ENCODE measurements at places on chromosomes 3 and 15.

- DNase-seq: no peak
These were observed 60.2 kb upstream of the SLC4A7 start for GRCh38 chr3:27544372-27544865.

GRCh38 chr3:169676925-169677537 lies 13.5 kb upstream of the MECOM start:
- DNase-seq: no peak

DNA sequence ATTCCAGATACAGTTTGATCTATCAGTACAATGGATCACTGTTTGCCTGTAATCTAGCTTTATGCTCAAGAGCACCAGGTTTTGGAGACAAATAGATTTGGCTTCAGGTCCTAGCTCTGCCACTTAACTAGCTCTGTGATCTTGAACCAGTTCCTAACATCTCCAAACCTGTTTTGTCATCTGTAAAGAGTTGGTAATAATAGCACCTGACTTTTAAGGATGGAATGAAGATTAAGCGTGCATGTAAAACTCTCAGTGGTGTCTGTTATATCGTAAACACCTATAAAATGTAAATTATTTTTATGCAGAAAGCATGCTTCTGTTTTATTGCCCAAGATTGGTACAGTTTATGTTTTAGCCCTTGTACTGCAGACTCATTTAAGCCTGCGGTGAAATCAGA lies 36.5 kb downstream of the ZFAND6 start:
- no peak for DNase-seq

GRCh38 chr15:79007066-79007465 lies 62.2 kb upstream of the CTSH start:
- peak; percentile 75 for DNase-seq

- DNase-seq: no peak
These were observed 30.5 kb upstream of the LIPC start for GRCh38 chr15:58401276-58401675.

DNA sequence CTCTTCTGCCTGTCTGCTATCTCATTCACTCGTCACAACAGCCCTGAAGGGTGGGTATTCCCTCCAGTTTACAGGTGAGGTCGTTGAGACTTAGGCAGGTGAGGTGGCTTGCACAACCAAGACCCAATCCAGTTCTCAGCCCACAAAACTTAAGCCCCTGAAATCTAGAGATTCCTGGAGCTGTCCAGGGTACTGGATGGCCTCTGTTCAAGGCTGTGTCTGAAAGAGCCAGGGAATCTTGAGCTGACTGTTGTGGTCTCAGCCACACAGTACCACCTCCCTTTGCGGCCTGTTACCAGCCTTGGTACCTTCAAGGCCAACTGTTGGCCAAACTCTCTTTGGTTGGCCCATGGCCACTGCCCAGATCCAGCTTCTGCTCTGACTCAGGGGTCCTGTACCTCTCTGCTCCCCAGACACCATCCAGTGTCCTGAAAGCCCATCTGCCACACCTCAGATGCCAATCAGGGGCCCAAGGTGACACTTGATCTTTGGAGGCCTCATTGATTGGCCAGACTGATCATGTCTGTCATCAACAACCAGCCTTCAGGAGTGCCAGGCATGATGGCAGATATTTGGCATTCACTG lies 10.9 kb upstream of the FAM107A start:
- peak; percentile 79 for DNase-seq

GRCh38 chr3:61663356-61664104 lies 102.2 kb downstream of the PTPRG start:
- DNase-seq: no peak

GRCh38 chr3:14959359-14959943 lies 12.1 kb downstream of the NR2C2 start:
- no peak for DNase-seq

DNA sequence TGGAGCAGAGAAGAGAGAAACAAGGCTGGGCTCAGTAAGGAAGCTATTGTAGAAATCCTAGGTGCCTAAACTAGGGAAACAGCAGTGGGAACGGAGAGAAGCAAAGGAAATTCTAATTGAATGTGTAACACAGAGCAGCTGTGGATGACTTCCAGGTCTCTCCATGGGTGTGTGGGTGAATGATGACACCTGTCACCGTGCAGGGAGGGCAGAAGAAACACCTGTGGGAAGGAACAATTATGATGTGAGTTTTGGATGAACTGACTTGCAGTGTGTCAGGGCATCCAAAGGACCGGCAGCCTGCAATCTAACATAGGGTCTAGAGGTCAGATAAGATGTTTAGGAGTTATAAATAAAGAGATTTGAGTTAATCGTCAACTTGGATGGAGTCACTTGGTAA lies 144.2 kb downstream of the RYR3 start:
- DNase-seq: no peak

GRCh38 chr3:46971151-46971550 lies 5.4 kb downstream of the CCDC12 start:
- DNase-seq: no peak

- no peak for DNase-seq
These were observed 498.4 kb downstream of the FHIT start for GRCh38 chr3:60752809-60753208.

DNA sequence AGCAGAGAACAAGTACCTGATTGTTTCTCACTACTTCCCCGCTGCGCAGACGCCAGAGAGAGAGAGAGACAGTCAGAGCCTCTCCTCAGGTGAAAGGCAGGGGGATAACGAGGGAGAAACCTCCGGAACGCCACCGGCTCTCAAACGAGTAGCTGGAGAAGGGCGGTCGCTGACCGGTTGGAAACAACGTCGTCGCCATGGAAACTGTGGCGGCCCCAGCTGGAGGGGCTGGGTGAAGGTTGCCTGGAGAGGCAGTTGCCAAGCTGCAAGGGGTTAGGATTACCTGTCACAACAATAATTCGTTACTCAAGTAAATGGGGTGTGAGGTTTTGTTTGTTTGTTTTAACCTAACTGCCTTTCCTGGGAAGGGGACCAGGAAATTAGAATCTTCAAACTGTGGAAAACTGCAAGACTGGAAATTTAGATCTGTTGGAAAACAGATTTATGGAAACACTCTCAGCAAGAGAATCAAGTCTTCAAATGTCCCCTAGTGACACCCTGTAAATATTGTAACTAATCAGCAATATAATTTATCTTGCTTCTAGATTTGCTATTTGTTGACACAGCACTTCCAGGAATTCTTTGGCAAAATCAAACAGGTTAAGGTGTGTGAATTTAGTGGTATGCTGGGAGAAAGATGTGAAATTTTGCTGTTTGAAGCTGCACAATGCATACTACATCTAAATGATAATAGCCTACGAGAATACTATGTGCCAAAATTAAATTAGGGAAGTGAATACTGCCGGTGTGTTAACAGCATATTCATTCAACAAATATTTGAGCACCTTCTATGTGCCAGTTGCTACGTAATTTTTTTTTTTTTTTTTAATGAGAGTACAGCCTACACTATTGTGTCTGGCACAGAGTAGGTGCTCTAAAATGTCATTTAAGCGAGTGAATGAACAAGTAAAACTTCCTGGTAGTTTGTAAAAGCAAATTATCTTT lies at the start of gene DNAH12:
TSS of gene DNAH12 (minus strand) at position 164 of the 945 bp plus-strand sequence. CDS start 1,474 bp downstream, outside the sequence.
- peak; percentile 95 for DNase-seq

GRCh38 chr3:28949580-28949979 lies 331.3 kb upstream of the RBMS3 start:
- no peak for DNase-seq

DNA sequence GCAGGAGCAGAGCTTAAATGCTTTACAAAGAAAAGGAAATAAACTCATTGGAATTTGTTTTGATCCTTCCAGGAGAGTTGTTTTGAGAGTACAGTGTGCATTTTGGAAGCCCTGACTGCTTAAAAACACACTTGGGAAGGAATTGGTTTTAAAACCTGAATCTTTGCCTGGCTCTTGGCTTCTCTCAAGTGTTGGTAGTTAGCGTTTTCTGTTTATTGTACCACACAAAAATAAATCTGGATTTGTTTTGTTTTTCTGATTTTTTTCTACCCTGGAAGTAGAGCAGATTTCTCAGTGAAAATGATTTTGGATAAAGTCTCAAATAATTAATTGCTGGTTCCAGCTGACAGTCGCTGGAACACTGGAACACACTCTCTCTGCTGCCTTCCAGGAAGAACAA lies 90.6 kb downstream of the CHST2 start:
- DNase-seq: no peak

GRCh38 chr3:170359178-170359704 lies 1.7 kb downstream of the SKIL start:
- DNase-seq: peak; percentile 16

DNA sequence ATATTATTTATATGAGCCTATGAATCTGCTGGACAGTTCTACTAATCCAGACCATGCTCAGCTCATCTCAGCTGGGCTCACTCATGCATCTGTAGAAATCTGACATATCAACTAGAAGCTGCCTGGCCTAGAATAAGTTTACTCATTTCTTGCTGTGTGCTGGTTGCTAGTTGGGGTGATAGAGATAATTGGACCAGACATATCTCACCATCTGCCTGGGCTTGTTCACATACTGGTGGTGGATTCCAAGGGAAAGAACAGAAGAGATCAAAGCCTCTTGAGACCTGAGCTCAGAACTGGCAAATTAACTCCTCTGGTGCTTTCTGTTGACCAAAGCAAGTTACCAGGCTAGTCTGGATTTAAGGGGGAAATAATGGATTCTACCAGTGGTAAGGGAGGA lies 109.1 kb downstream of the NSUN3 start:
- DNase-seq: no peak

- no peak for DNase-seq
These were observed 3.4 kb downstream of the IGF1R start for GRCh38 chr15:98651581-98652220.

GRCh38 chr3:58293516-58293915 lies 12.5 kb upstream of the RPP14 start:
- DNase-seq: no peak

GRCh38 chr3:142977399-142977728 lies 13.9 kb upstream of the PAQR9 start:
- DNase-seq: no peak

GRCh38 chr3:101256511-101256910 lies 63.9 kb downstream of the IMPG2 start:
- DNase-seq: no peak

GRCh38 chr3:180383332-180384020 lies 218.5 kb upstream of the TTC14 start:
- no peak for DNase-seq

GRCh38 chr15:60790641-60791040 lies 311.7 kb upstream of the ICE2 start:
- no peak for DNase-seq

- peak; percentile 28 for DNase-seq
These were observed 184.0 kb downstream of the MAGI1 start for GRCh38 chr3:65854606-65855304.

GRCh38 chr3:183244981-183245476 lies 8.0 kb upstream of the B3GNT5 start:
- DNase-seq: no peak

DNA sequence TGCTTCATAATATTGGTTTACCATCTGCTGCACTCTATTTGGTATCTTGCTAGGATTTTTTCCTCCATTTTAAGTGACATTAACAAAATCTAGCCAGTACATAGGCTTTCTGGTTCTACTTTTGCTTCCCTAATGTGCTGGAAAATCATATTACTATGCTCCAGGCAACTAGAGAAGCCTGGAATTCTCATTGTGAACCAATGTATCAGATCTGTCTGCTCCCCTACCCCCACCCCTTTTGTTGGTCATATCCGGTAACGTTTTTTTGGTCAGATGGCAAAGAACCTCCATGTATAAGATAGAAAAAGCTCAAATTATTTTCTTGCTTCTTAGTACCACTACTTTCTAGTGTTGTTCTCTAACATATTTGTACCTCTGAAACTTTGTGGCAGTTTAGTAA lies 17.1 kb downstream of the MAP2K5 start:
- DNase-seq: no peak

GRCh38 chr15:57582090-57582489 lies 9.6 kb upstream of the MYZAP start:
- no peak for DNase-seq

DNA sequence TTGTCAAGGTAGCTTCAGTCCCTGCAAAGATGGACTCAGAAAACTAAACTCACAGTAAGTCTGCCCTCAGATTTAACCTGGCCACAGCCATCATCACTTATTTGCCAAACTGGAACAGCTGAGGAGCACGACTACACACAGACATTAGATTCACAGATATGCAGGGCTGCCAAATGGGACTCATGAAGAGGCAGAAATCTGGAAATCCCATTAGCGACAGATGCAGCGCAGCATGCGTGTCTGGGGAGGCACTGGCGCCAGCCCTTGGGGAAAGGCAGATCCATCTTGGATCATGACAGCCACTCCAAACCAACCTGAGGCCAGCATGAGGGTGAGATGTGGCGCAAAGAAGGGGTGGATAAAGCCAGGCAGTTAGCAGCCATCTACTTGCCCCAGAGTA lies 160.7 kb upstream of the TSC22D2 start:
- no peak for DNase-seq

DNA sequence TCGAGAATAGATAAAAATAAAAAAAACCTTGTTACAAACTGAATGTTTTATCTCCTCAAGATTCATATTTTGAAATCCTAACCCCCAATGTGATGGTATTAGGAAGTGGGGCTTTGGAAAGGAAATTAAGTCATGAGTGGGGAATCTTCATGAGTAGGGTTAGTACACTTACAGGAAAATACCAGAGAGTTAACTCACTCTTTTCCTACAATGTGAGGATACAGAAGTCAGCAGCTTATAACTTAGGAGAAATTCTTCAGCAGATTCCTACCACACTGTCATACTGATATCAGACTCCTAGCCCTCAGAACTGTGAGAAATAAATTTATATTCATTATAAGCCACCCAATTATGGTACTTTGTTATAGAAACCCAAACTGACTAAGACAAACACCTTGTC lies 453.1 kb downstream of the GBE1 start:
- no peak for DNase-seq

DNA sequence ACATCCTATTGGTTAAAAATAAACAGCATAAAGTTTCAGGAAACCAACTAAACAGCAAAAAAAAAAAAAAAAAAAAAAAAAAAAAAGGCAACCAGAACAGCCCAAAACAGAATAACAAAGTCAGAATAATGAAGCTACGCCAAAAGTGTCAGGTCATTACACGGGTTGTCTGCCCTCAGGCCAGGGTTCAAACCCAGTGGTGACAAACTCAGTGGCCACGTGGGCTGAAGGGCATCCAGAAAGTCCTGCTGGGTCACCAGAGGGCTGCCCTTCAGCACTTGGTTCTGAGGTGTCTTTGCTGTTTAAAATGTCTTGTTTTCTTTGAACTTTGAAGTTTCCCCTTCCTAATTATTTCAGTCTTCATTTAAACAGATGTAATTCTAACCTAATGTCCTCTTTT lies 61.3 kb downstream of the CGNL1 start:
- no peak for DNase-seq

DNA sequence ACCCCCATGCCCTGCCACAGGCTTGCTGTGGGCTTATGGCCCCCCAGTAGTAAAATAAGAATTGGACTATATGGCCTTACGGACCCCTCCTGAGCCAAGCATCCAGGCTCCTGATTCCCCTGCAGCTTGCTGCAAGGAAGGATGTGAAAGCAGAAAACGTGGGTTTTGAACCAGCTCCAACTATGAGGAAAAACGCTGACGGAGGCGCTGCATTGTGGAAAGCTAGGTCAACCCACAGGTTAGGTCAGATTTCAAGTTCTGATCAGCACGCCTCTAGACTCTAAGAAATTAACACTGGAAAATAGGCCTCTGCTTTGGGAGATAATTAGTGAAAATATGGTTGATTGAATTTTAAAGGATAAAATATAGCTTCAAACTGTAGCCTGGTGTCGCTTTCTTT lies 195.4 kb upstream of the HES1 start:
- no peak for DNase-seq

All from ELF-1 (cell line).